ENCODE measurements at places on chromosomes 1 and 21.

- no peak for DNase-seq
Observed at GRCh38 chr1:232248276-232248820, 381.6 kb downstream of the SIPA1L2 start.

GRCh38 chr1:115329965-115330364 lies 8.1 kb downstream of the NGF start:
- no peak for DNase-seq

GRCh38 chr1:232599178-232600041 lies 30.5 kb downstream of the SIPA1L2 start:
- no peak for DNase-seq

DNA sequence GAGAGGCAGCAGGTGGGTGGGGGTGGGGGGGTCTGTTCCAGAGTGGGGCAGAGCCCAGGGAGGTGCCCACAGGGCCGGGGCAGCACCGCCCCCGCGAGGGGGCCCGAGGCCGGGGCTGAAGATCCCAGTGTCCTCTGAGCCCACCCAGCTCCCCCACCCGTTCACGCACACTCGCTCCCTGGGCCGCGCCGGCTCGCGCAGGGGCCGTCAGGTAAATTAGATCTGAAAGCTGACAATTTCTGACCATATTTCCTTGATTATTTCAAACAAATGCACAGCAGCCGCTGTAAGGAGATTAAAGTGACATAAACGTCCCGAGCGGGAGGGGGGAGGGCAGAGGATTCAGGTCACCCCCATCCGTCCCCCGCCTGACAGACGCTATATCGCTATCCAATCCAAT lies 118.0 kb downstream of the CASZ1 start:
- DNase-seq, result no peak

DNA sequence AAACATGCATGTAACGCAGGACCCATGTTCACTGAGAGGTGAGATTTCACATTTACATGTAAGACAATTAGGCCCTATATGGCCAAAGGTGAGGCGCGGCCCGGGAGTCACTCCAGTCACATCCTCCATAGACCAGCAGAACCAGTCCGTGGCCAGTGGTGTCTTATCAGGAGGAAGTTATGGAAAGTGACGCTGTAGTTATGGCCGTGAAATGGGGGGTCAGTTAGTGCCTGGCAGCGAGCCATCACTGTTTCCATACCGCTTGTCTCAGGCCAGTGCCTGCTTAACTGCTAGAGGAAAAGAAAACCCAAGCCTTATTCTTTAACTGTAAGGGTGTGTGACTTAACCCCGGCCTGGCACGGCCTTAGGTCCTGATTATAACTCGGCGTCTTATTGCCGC lies 6.1 kb downstream of the C1orf159 start:
- no peak for DNase-seq

DNA sequence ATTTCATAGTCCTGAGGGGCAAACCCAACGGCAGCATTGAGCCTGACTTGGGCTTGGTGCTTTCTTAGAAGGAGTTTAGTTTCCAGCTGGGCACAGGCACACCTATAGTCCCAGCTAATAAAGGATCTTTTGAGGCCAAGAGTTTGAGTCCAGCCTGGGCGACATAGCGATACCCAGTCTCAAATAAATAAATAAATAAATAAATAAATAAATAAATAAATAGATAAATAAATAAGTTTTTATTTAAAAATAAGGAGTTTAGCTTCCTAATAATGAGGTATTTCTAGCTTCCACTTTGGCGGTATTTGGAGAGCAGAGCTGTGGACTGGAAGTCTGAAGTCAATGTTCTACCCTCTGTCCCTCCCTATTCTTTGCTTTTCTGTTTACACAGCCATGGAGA lies 186.6 kb downstream of the URB2 start:
- no peak for DNase-seq
